CD14-positive monocyte (primary cell): ENCODE measurements at places on chromosomes 4 and X.

- DNase-seq: no peak
Observed at GRCh38 chr4:155789391-155789790, 30.6 kb downstream of the GUCY1B1 start.

GRCh38 chr4:142271832-142272231 lies 574.3 kb downstream of the INPP4B start:
- no peak for DNase-seq

- no peak for DNase-seq
Observed at GRCh38 chrX:118872102-118872566, 48.5 kb downstream of the ZCCHC12 start.

GRCh38 chr4:144579411-144580030 lies 66.4 kb upstream of the HHIP start:
- DNase-seq: no peak

GRCh38 chr4:185099024-185099682 lies 43.9 kb upstream of the SLC25A4 start:
- DNase-seq: no peak

- no peak for DNase-seq
Observed at GRCh38 chr4:47617607-47618006, 132.5 kb downstream of the ATP10D start.
